NCI-H1417 treated with DMSO at 0.1 percent for 48 hours (cell line): ENCODE measurements at places on chromosomes 5 and 9.

- DNase-seq: no peak
These were observed 317.6 kb downstream of the IRX1 start for GRCh38 chr5:3913279-3913678.

DNA sequence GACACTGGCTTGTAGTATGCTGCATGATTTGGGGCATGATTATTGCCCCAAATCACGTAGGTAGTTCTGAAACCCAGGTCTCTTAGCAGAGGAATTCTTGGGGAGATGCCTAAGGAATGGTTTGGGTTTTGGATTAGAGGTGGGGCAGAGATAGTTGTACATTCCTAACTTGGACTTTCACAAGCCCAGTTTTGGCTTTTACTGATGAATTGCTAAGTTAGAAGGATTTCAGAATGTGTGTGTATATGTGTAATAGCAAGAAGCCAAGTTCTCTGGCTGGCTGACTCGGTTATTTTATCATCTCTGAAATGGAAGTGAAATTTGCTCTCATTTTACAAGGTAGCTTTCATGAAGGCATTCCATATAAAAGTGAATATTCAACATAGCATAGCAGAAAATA, 23.8 kb upstream of the ZNF131 start:
- no peak for DNase-seq

GRCh38 chr5:116299746-116300640, 215.2 kb downstream of the COMMD10 start:
- no peak for DNase-seq

- no peak for DNase-seq
These were observed 199.5 kb upstream of the DMRT1 start for GRCh38 chr9:642014-642413.

DNA sequence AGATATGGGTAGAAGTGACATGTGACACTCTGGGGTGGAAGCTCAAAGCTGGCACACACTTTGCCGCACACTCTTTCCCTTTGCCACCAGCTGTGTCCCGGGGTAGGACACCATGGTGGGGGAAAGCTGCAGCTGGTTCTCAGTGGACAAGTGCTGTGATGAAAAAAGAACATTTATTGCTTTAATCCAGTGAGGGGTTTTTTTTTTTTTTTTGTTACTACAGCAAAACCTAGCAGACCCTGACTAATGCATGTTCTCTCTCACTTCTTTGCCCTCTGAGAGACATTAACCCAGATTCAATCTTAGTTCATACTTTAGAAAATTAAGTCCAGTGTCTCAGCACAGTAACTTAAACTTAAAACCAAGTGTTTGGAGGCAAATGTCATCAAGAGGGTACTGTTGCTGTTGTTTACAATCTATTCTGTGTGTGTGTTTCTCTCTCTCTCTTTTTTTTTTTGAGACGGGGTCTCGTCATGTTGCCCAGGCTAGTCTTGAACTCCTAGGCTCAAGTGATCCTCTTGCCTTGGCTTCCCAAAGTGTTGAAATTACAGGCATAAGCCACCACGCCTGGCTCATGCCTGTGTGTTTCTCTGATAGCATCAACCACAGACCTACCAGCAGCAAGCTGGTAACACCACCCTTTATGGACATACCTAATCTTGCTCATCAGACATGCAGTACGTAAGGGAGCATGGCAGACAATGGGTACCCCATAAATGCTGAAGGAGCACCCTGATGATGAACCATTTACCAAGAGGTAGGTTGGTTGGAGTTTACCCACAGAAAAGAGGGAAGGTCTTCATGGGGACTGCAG, 84.7 kb upstream of the TBC1D2 start:
- DNase-seq: no peak

DNA sequence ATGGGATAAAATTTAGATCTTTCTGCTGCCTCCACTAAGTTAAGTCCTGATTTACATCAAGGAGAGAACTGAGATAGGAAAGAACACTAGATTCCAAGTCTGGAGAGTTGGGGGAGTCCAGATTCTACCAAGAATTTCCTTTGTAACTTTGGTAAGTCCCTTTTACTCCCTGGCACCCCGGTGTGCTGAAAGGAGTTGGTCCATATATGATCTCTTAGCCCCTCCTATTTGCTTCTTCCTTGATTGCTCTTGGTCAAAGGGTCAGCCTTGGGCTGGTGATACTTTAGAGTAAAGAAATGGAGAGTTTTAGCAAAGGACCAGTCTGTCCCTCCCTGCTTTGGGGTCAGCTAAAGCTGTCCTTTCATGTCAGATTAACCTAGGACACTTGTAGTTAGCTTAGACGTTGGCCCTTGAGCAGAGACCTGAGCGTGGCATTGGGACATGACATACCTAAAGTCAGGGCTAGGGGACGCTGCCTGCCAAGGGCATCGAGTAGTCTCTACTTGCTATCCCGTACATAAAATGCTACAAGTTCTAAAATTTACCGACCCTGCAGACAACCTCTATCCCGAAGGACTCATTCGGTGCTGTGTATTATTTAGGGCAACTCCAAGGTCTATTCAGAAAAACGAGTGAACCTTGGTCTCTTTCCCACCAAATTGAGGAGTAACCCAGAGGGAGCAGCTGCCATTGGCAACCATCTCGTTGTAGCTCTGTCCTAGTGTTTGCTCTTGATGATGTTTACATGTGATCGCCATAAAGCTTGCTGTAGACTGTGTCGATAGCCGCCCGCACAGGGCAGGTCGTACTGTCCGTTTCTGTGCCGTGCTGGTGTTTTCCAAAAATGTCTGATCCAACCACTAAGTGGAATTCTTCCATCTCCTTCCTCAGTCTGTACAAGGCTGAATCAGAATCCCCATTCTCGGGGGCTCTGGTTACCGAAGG, 94.4 kb downstream of the PDE6A start:
- no peak for DNase-seq
